HuH-7.5 (cell line): ENCODE measurements at places on chromosomes 5 and 9.

GRCh38 chr5:34977934-34978613 is 48.7 kb downstream of the DNAJC21 start:
- DNase-seq: no peak

GRCh38 chr5:44568519-44568918 is 179.3 kb upstream of the FGF10 start:
- DNase-seq: no peak

DNA sequence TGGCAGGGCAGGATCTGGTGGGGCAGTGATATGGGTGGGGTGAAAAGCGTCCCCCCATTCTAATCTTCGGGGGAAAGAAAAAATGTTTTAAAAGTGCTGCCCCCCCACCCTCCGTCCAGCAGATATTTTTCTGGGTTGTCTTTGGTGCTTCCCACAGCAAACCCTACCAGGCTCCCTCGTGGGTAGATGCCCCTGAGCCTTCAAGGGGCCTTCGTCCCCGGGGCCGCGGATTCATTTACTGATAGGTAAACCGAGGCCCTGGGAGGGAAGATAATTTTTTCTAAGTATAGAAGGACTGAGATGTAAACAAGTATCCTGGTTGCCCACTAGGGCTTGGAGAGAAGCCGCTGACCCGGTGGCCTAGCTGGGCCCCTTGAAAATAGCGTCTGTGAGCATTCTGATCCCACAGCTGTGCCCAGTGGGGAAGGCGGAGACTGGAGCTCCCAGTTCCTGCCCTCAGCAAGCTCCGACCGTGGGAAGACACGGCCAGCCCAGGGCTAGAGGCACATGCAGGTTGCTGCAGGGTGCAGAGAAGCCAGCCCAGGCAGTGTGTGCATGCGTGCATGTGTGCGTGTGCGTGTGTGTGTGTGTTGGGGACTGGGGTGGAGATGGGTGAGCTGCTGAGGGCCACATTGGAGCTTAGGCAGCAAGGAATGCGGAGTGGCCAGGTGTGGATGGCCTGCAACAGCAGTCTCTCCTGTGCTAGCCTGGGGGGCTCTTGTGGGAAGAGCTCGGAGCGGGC is 6.0 kb upstream of the RXRA start:
- no peak for DNase-seq

GRCh38 chr9:137222190-137223077 is at the start of gene RNF208:
Gene RNF208 (minus strand): TSS chr9:137222240. CDS start chr9:137221212, 1,028 bp downstream.
- peak; percentile 86 for DNase-seq

DNA sequence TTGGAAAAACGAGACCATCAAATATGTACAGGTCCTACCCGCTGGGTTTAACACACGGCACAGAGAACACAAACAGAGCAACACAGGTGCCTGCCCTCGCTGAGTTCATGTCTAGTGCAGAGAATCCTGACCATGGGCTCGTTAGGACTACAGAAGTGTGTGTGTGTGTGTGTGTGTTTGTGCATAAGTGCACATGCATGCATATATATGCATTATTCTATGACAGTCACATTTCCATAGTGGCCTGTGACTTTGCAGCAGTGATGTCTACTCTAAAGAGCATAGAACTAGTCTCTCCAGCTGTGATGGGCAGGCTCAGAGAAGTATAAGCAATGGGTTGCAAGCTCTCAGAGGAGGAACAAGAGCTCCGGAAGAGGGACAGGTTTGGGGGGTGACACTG is 27.7 kb downstream of the ORM2 start:
- DNase-seq: no peak

- no peak for DNase-seq
These were observed 69.6 kb upstream of the GNAQ start for GRCh38 chr9:78101247-78101646.

GRCh38 chr9:6628704-6629103 is 16.8 kb downstream of the GLDC start:
- no peak for DNase-seq

DNA sequence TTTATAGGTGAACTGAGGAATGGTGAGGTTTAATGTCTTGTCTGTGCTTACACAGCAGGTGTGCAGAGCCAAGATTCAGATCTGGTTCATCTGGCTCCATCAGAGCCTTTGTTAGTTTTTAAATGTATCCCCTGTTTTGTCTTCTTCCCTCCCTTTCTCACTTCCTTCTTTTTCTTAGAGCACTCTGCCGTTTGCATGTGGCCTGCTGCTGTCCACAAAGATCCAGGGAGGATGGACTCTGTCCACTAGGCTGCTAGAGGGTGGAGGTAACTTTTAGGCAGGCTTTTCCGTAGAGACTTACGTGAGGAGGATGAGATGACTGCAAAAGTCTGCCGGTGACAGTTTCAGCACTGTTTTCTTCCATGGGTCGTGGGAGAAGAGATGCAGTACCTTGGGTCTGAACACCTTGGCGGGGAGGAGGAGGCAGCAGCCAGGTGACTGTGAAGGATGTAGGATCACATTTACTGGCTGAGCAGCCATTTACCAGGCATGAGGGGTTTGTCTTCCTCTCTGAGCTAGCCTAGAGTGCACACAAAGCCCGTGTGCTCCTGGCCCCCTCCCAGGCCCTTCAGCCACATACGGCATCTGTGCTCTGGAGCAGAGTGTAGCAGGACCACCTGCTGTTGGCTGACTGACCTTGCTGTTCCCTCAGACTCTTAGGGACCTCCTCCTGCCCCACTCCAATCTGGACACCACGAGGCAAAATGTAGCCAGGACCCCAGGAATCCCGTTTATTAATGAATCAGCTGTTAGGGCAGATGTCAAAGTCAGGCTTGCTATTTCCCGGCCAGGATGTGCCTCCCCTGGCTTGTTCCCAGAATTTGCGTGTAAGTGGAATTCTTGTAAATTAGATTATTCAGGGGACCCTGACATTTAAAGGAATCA is 1.8 kb downstream of the NTMT1 start:
- no peak for DNase-seq

DNA sequence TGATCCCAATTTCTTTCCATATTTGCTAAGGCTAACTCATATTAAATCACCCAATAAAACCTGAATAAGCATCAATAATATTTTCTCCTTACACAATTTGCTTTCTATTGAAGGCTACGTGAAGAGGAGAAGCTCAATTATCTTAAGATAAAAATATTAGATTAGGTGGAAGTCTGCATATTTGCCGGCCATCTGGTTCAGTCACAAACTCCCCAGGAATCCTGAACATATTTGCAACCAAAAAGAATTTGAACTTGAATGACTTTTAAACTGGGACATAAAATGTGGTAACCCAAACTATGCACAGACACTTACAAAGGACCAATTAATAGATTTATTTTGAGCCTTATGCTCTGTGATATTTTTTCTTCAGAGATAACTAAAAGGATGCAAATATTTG is 92.3 kb downstream of the HAPLN1 start:
- no peak for DNase-seq

- DNase-seq: no peak
These were observed 180.5 kb upstream of the TUT7 start for GRCh38 chr9:86534572-86535258.

DNA sequence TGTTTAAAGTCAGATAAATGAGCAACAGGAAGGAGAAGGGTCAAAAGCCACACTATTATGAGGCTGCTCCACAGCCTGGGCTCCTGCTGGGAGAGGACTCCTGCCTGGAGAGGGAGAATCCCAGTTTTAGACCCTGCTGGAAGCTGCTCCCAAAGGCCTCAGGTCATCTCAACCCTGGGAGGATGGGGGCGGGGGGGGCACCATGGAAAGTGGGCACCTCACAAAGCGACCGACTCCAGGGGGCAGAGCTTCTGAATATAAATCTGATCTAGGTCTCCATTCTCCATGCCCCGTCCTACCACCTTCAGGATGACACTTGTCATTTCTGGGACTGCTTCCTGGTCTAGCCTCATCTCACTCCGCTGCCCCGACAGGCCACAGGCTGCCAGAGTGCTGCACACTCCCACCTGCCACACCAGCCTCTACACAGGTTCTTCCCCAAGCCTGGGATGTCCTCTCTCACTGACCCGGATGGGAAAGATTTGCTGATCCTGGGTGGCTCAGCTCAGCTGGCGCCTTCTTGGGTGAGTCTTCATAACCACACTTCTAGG is 183.4 kb downstream of the GAPVD1 start:
- DNase-seq: no peak

DNA sequence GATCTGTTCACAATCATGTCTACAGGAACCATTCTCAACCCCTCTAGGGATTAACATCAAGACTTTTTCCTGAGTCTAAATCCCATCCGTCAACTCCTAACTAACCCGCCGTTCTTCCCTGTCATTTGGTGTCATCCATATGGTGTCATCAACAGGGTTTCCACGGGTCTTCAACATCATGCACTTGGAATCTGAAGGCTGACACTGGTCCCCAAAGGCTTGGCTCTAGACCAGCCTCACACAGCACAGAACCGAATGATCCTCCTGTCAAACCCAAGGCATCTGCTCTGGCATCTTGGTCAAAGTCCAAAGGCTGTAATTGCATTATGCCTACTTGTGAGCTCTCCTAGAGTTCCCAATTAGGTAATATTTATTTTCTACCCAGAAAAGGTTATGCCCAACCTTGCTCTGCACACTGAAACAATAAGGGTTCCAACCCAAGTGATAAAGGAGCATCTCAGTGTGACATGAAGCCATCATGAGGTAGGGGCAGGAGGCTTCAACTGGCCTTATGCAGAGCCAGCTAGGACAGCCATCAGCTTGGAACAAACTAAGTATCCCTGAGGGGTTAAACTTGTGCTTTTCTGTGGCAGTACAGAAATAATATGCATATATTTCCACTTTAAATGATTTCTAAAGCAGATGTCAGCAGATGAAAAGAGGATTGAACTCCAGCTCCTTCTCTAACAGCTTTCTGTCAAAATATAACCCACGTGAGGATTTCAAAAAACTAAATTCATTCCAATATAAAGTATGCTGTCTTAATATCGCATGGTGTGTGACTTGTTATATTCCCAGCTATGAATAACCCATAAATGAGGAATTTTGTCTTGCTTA is 13.9 kb downstream of the ENC1 start:
- no peak for DNase-seq

- no peak for DNase-seq
These were observed 302.7 kb upstream of the RFX3 start for GRCh38 chr9:3828495-3828894.

- no peak for DNase-seq
These were observed 4.1 kb upstream of the TOR1A start for GRCh38 chr9:129828051-129828450.

GRCh38 chr5:84383816-84384603 is 670 bp downstream of the EDIL3 start:
- no peak for DNase-seq

GRCh38 chr5:10849278-10849677 is 88.2 kb upstream of the DAP start:
- DNase-seq: no peak

- no peak for DNase-seq
These were observed 11.8 kb upstream of the ACTBL2 start for GRCh38 chr5:57494104-57495098.

DNA sequence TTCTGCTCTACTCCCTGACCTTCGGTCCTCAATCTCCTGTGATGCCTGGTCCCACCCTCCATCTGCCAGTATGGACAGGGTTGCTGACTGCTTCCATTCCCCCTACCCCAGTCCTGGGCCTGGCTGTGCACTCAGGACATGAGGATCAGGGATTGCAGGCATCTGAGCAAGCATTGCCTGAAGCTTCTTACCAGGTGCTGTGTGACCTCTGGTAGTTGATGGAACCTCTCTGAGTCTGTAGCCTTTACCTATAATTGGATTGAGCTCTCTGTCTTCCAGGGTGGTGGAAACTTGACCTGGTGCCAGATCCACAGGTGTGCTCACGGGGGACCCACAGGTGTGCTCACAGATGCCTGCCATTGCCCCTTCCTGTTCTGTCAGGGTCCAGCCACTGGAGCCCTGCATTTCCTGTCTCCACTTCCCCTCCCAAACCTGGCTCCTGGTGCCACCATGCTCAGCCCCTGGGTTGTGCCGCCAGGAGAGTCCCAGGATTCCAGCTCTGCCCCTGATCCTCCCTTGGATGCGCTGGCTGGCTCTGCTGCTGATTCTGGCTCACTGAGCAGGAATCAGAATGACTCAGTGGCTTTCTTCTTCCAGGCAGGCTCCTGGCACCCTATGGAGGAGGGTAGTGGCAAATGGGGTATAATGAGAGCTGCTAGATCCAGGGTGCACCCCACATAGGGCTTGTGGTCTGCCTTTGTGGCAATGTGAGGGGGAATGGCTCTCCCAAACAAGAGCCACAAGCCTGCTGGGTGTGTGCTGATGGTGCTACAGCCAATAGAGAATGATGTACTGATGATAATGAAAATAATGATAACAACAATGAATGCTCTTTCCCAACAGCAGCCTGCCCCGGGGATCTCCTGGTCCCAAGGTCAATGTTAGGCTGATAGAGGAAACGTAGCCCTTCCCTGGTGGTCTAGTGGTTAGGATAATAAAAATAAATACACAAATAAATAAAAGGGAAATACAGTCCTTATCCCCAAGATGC is 35.2 kb upstream of the PSD2 start:
- no peak for DNase-seq

GRCh38 chr9:89743216-89743572 is 138.4 kb downstream of the GADD45G start:
- no peak for DNase-seq

- DNase-seq: no peak
These were observed 32.1 kb downstream of the RAI14 start for GRCh38 chr5:34688015-34688810.

DNA sequence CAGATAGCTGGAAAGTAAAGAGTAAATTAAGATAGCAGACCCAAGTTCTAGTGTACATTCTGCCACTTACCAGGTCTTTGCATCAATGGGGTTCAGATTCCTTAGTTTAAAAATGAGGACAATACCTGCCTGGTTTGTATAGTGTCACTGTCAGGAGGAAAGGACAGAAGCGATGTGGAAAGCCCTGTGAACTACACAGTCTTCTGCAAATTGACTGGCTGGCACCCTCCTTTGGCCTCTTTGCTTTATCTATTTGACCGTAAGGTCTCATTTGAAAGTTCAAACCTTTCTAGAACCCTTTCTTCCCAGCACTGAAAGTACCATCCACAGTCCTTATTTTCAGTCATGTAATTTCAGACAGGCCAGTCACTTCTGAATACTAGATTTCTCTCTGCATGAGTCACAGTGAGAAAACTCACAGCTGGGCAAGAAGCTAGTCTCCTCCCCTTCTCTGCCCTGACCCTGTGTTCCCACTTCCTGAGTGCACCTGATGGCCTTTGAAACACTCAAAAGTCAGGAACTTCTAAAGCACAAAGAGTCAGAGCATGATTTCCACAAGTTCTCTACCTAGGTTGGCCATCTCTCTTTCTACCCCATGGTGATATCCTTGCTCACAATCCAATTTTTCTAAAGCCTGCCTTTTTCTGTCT is 91.3 kb upstream of the RASEF start:
- no peak for DNase-seq

- no peak for DNase-seq
These were observed 109.3 kb downstream of the JAKMIP2 start for GRCh38 chr5:147673266-147673665.

- no peak for DNase-seq
These were observed 110.8 kb downstream of the SMARCA2 start for GRCh38 chr9:2125906-2126305.

GRCh38 chr5:133397348-133397747 is 215.0 kb downstream of the FSTL4 start:
- no peak for DNase-seq

GRCh38 chr9:35489313-35490154 is at the start of gene RUSC2:
Gene RUSC2 (plus strand): TSS chr9:35490111. CDS start chr9:35546522, 56,411 bp downstream.
- DNase-seq: peak; percentile 60

- no peak for DNase-seq
These were observed 363 bp downstream of the ZNF454 start for GRCh38 chr5:178941361-178941760.
